Nucleus accumbens (tissue), 56 donors: ENCODE measurements at places on chromosomes 6 and 20.

DNA sequence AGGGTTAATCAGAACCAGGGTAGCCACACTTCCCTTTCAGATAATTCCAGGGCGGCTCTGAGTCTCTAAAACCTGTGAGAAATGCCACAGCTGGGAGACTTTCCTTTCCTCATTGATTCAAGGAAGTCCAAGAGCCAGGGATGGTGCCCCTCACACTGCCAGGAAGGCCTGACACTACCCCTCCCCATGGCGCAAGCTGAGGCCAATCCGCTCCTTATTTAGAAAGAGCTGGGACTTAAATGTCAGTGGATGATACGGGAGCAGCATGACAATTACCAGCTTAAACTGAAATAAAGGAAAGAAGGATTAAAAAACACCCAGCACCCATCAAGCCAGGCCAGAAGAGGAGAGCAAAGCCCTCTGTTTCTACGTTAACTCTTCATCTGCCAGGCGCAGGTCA, 244.4 kb downstream of the LRFN2 start:
- no peak for DNase-seq

GRCh38 chr6:43307451-43308100, 1.1 kb downstream of the CRIP3 start:
- no peak for DNase-seq

GRCh38 chr6:157061770-157062594, 261.3 kb downstream of the TMEM242 start:
- no peak for DNase-seq

DNA sequence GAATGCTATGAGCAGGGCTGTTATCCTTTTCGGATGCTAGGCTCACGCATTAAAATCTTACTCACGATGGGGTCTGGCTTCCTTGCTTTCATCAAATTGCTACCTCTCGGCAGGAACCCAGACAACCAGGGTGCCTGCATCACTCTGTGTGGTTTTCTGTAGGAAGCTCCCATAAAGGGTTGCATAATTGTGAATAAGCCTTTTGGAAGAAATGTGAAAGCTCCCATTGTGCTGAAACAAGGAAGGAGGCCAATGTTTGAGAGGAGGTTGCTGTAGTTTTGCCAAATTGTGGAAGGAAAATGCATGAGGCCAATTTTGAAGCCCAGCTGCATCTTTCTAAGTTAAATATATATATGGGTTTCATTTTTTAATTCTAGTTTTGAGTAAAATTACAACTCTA, 615.5 kb downstream of the C6orf118 start:
- peak; percentile 27 for DNase-seq

DNA sequence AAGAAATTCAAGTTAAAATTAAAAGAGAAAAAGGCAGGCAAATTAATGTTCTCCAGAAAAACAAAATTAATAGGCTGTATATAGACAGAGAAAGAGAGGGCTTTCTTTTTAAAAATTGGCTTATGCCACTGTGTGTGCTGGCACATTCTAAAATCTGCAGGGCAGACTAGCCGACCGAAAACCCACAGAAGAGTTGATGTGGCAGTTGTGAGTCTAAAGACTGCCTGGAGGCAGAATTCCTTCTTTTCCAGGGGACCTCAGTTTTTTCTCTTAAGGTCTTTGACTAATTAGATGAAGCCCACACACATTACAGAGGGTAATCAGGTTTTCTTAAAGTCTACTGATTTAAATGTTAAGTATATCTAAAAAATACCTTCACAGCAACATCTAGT, 85.7 kb downstream of the GJA1 start:
- DNase-seq: no peak

- no peak for DNase-seq
Measured at GRCh38 chr6:138503881-138504680, 4.8 kb upstream of the NHSL1 start.

GRCh38 chr6:120237221-120237620, 887.7 kb upstream of the MAN1A1 start:
- DNase-seq: no peak

- DNase-seq: no peak
Measured at GRCh38 chr20:63703976-63704748, 3.6 kb downstream of the ARFRP1 start.
